ENCODE measurements at places on chromosomes 12 and 14.

GRCh38 chr12:96201272-96202227 lies 7.4 kb downstream of the ELK3 start:
- DNase-seq, result no peak

- DNase-seq, result no peak
These were observed 33.6 kb downstream of the CMKLR1 start for GRCh38 chr12:108305520-108305919.

DNA sequence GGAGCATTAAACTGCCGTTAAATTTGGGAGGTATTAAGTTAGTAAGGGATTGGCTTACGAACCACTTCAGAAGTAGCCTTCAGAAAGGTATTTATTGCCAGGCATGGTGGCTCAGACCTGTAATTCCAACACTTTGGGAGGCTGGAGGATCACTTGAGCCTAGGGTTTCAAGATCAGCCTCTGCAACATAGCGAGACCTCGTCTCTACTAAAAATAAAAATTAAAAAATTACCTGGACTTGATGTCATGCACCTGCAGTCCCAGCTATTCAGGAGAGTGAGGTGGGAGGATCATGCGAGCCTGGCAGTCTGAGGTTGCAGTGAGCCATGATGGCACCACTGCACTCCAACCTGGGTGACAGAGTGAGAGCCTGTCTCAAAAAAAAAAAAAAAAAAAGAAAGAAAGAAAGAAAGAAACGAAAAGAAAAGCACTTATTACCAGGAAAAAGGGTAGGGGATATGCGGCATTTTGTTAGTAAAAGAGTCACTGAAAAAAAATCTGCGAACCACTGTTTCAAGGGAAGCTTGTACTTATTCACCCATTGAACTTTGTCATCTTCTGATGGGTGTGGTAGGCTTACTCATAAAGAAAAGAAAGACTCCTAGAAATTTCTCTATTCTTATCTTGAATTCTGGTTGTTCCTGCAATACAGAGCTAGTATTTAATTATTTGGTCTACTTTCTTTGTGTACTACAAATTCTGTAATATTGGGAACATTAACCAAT lies 33.6 kb upstream of the PLEKHA5 start:
- no peak for DNase-seq

GRCh38 chr12:53174881-53175491 lies 5.5 kb upstream of the ZNF740 start:
- no peak for DNase-seq

- DNase-seq, result no peak
These were observed 42.6 kb downstream of the TRAF3 start for GRCh38 chr14:102819747-102820330.

- no peak for DNase-seq
These were observed 98.7 kb downstream of the ASCL4 start for GRCh38 chr12:107873223-107873622.

GRCh38 chr14:52190337-52190931 lies 77.1 kb upstream of the PTGDR start:
- DNase-seq, result no peak

GRCh38 chr14:76644855-76645518 lies 116.3 kb upstream of the VASH1 start:
- no peak for DNase-seq

Data from CD4-positive, alpha-beta T cell treated with Interferon gamma for 1 hour (primary cell).